ENCODE measurements at places on chromosomes 2 and 18.

DNA sequence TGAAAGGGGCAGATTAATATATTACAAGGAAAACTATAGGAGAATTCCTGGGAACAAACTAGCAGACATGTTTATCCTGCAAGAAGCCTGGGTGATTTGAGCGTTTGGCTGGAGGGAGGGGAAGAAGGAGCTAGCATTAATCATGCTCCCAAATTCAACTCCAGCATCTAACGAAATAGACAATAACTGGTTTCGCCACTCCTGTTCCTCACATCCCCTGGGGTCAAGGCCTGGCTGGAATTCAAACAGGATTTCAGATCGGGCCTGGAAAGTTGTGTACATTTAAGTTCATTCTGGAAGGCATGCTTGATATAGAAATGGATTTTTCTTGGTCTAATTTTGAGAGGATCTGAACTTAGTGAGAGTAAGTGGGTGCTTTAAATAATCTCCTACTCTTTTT, 126.1 kb upstream of the CTAGE1 start:
- DNase-seq = no peak

DNA sequence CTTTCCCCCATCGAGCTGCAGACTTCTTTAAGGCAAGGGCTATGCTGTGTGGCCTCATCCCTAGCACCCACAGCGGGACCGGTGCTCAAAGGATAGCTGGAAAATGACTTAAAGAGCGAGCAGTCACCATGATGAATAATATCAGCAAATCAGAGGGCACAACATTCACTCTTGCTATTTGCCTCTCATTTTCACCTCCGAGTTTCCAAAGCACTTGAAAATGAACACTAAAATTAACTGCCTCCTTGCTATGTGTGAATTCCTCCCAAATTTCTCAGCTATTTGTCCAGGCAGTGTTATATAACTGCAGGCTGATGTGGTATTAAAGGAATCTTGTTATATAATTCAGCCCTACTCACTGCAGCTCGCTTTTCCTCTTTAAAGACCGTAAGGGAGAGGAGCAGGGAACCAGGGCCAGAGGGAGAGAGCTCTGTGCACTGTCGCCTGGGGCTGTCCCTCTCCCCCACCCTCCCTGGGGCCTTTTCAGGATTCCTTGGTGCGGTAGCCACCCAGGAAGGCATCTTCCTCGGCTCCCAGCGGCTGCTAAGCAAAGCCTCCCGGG, 1.4 kb downstream of the CYS1 start:
- DNase-seq = no peak

DNA sequence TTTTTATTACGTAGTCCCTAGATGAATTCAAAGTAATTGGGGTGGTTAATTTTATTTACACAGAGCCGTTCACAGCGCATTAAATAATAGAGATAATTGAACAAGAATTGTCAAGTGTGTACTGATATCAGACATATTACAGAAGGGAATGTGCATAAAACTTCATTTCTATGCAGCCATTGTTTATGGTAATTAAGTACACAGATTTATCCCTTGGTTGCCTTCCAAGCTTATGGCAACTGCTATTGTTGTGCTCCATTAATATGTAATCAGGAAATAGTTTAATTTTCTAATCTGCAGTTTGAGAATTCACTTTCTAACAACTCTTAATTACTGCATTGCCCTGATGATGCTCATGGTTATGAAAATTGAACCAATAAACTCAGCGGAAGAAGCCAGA, 47.3 kb upstream of the OTX1 start:
- DNase-seq = no peak

DNA sequence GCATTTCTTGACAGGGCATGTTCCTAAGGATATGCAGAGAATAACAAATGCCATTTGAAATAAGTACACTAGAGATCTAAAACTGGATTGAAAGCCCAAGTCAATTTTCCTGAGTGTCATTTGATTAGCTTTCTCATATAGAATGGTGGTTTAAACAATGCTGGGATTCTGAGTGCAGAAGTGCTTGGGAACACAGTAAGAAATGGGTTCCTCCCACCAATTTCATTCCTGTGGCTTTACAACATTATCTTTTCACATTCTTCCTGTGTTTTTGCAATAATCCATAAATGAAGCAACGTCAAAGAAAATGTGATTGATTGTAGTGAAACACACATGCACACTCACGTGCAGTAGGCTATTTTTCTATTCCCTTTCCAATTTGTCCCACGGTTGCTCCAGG, 1858.4 kb upstream of the PIK3C3 start:
- no peak for DNase-seq
